IMR-90 (cell line): ENCODE measurements at places on chromosomes 7 and 10.

DNA sequence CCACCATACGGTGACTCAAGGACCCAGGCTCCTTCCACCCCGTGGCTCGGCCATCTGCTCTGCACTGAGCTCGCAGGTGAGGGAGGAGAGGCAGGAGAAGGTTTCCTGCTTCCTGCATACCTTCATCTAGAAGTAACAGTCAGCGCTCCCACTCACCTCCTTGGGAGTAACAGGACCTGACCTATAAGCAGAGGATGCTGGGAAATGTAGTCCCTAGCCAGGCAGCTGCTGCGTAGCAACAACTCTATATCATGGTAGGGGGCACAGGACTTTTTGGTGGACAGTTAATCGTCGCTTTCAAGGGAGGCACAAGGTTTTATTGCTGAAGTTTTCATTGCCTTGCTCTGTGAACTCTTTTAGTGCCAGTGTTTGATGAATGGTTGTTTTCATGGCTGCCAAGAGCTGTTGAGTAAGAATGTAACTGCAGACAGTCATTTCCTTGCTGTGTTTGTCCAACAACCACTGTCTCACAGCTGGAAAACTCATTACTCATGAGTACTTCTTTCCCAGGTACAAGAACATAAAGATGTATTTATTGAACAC is 10.2 kb upstream of the ZFYVE27 start:
- DNase-seq, result peak; percentile 85

DNA sequence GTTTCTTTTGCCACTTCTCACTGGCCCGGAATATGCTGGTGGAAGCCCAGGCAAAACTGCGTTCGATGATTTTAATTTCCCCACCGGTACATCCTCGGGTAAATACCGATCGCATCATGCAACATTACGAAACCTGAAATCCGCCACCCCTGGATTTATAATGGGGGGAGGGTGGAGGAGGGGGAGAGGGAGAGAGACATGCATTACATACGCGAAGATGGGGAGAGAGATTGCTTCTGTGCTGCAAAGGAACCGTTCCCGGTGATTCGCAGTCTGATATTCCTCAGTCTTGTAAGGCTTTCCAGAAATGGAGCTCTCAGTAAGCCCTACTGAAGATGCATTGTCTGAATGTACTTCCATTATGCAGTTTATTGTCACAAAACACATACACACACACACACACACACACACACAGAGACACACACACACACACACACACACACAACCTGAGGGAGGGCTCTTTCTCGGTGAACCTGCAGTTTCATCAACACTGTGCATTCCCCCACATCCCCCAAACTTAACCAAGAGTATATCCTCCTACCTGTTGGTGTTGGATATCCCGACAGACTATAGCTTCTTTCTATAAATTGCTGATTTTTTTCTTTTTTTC is 741 bp downstream of the GPR85 start:
- DNase-seq, result peak; percentile 23

DNA sequence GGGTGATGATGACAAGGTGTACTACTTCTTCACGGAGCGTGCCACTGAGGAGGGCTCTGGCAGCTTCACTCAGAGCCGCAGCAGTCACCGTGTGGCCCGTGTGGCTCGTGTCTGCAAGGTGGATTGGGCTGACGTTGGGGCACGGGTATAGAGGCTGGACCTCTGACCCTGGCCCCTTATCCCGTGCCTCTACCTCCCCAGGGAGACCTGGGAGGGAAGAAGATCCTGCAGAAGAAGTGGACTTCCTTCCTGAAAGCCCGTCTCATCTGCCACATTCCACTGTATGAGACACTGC is 8.4 kb downstream of the MRPL43 start:
- DNase-seq, result no peak

DNA sequence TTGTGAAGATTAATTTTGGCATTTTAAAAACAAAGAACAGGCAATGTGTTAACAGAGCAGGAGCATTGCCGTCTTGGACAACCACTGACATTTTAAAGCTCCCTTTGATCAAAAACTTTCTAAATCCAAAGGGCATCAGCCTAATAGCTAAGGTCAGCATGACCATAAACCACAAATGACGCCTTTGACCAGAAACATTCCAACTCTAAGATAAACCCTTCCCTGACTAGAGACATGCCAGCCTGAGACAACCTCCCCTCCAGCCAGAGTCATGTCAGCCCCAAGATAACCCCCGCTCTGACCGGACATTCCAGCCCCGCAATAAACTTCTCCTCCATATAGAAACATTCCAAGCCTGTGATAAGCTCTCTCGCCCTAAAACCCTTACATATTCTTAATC is 949.4 kb upstream of the POT1 start:
- no peak for DNase-seq

- DNase-seq, result no peak
Observed at GRCh38 chr7:36535866-36536664, 146.4 kb downstream of the ANLN start.

- peak; percentile 49 for DNase-seq
Observed at GRCh38 chr10:33600381-33600780, 265.9 kb upstream of the NRP1 start.

GRCh38 chr10:46282842-46283574 is 3.8 kb upstream of the ANTXRL start:
- peak; percentile 62 for DNase-seq

GRCh38 chr10:96216775-96217174 is 54.6 kb downstream of the BLNK start:
- DNase-seq, result no peak
